Ascending aorta (tissue), 2 donors: ENCODE measurements at places on chromosomes 4 and X.

DNA sequence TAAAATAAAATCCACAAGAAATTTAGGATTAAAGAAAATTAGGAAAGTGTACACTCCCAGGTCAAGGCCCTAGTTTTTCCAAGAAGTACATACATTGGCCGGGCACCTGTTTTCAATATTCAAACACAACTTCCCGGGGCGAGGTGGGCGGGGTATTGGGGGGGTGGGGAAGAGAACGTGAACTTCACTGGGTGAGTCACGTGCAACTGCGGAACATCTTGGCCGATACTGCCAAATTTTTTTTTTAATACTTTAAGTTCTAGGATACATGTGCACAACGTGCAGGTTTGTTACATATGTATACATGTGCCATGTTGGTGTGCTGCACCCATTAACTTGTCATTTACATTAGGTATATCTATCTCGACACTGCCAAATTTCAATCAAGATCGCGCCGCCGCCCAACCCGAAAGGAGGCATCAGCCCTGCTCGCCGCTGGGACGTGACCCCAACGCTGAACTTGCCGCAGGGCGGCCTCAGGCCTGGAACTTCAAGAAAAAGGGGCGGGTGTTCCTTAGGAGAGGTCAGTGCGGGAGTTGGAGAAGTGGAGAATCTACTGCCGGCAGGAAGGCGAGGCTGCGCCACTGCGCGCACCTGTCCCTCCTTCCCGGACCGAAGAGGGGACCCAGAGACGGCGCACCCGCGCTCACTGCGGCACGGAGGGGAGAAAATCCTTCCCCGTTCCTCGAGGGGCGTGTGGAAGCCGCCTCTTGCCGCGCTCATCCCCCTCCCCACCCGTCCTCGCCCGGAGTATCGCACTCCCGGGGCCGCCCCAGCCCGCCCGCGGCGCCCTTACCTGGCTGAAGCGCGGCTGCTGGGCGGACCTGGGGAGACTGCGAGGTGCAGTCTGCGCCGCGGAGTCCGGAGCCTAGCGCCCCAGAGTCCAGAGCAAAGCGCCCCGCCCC is at the start of gene TEC:
TEC (minus strand) TSS at position 883 of the 905 bp plus-strand sequence. CDS start 41,224 bp downstream, outside the sequence.
- DNase-seq = peak; percentile 14

DNA sequence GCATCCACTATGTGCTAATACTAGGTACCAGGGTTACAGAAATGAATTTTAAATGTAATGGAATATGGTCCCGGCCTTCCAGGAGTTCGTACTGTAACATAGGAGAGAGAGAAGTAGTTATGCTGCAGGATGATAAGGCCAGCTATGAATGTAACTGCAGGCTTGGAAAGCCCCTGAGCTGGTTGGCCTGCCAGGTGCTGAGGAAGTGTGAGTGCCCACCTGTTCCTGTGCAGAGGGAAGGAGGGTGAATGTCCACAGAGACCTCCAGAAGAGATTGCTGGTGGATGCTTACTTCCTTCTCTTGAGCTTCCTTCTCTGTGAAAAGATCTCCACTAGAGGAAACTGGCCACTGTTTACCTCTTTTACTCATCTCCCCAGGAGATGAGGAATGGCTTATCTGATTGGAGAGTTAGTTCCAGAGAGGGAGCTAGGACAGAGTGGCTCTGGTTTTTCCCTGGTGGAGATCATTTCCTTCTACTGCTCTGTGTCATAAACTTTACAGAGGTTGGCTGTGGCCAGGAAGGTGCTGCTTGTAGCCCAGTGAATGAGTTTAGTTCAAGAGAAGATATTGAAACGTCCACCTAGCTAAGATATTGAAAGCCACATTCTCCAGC is 114.0 kb upstream of the LNX1 start:
- no peak for DNase-seq

GRCh38 chrX:21632027-21632426 is 26.1 kb downstream of the KLHL34 start:
- no peak for DNase-seq

DNA sequence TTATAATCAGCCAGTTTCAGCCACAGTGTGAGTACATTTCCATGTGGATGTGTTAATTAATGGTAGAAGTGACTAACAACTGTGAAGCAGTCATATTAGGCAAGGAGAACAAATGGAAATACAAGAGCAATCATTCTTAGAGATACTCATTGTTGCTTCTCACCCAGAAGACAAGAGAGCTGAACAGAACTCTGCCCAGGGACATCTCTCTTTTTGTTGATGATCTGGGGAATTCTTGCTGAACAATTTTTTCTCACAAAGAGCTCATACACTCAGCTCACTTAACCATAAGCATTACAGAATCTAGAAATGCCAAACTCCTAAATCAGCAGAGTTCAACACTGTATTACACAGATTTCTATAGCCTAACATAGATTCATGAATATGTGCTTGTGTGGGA is 150.1 kb downstream of the COMMD8 start:
- DNase-seq = no peak

DNA sequence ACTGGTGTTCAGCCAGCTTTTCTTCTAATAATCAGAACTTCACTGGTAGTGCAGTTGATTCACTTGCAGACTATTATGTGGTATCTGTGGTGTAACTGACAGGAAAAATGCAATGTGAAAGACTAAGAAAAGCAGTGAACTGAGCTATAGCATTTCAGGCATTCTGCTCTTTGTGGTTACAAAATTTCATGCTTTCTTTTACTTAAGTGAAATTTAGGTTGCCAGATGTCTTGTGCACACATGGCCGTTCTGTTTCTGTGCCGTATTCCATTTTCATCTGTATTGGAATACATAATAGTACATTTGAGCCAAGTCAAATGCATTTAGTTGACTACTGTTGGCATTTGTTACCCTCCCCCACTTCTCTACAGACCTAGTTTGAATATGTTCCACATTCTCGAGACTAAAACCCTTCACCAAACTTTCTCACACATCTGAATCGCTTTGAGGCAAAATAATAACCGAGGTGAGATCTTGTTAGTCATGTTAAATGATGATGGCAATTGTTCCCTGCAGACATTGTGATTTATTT is 8.2 kb downstream of the RTL3 start:
- no peak for DNase-seq

DNA sequence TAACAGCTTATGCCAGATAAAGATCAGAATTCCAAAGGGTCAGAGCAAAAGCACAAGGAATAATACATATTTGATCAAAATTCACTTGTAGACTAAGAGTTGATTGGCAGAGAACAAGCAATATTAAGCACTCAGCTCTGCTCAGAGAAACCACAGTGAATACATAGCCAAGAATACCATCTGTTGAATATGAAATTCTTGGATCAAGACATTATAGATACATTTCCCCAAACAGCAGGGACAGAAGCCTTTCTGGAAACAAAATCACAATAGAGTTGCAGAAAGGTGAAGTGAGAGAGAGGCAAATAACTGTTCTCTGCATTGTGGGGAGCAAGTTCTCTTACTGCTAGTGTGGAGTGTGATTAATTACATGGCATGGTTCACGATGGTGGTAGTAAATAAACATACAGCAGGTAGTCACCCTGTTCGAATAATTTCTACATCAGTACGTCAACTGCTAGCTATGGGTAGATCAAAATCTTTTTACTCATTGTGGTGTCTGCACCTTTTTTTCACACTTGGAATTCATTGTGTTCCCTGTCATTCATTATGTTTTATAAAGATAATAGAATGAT is 366.7 kb downstream of the PCDH7 start:
- no peak for DNase-seq

- no peak for DNase-seq
Observed at GRCh38 chr4:187840814-187841213, 154.8 kb upstream of the ZFP42 start.

- no peak for DNase-seq
Observed at GRCh38 chr4:153346031-153346430, 1.5 kb downstream of the MND1 start.

- DNase-seq = no peak
Observed at GRCh38 chrX:140971099-140971795, 31.1 kb upstream of the SPANXB1 start.

GRCh38 chrX:104712515-104712914 is 146.5 kb downstream of the IL1RAPL2 start:
- DNase-seq = no peak

- DNase-seq = no peak
Observed at GRCh38 chrX:77441479-77441878, 5.7 kb upstream of the FGF16 start.

DNA sequence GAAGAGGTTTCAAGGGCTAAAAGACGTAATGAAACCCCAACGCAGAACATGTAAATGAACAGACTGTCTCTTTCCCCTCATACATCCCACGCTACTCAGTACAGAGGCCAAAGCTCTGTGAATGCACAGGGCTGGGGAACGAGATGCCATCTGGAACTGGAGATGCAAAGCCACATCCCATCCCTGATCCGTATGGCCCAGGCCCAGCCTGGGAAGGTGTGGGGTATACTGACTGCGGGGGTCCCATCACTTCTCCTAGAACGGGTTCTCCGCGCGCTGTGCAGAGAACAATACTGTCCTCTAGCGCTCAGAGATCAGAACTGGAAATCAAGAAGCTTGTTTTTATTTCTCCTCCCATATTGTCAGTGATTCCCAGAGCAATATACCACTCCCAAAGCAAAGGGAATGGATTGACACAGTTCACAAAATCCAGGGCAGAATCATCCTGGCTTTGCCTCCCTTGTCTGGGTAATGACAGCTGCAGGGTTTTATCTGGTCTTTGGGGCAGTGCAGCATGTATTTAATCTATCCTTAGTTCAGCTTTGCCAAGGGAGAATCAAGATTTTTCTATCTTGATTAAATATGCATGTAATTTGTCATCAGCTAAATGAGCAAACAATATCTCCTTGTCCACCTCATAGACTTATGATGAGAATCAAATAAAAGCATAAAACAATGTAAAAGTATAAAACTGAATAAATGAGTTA is 47.3 kb upstream of the TLR3 start:
- no peak for DNase-seq

GRCh38 chr4:168240821-168241220 is 77.7 kb downstream of the DDX60 start:
- no peak for DNase-seq

DNA sequence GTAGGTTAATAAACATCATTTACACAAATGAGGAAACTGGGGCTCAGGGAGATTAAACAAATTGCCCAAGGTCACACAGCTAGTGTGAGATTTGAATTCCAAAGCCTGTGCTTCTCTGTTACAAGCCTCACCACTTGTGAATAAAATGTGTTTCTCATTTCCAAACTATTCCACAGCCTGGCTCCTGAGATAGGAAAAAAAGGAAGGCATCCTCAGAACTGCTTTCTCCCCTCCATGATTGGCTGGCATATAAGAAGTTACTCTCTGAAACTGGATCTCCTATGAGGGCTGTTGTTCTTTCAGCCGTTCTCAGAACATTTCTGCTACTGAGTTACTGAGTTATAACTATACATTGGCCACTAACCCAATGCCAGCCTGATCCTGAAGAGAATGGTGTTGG is 237.9 kb downstream of the MAML3 start:
- DNase-seq = no peak

DNA sequence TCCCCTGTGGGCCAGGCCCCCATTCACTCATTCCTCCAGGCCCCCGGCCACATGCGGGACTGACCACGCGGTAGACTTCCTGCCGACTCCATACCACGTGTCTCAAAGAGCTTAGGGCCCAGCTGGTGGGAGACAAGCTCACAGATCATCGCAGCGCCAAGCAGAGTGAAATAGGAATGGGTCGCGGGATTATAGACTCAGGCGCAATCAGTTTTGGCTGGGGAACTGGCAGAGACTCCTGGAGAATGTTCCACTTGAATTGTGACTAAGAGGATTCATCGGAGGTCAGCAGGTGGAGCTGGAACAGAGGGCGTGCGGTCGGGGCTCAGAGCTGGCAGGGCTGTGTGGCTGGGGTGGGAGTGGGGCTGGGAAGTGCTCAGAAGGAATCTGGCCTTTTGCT is 15.6 kb downstream of the ATP2B3 start:
- DNase-seq = no peak

- no peak for DNase-seq
Observed at GRCh38 chr4:86939729-86940575, 5.1 kb downstream of the AFF1 start.

GRCh38 chrX:144801786-144802185 is 445.5 kb upstream of the SPANXN1 start:
- DNase-seq = no peak

DNA sequence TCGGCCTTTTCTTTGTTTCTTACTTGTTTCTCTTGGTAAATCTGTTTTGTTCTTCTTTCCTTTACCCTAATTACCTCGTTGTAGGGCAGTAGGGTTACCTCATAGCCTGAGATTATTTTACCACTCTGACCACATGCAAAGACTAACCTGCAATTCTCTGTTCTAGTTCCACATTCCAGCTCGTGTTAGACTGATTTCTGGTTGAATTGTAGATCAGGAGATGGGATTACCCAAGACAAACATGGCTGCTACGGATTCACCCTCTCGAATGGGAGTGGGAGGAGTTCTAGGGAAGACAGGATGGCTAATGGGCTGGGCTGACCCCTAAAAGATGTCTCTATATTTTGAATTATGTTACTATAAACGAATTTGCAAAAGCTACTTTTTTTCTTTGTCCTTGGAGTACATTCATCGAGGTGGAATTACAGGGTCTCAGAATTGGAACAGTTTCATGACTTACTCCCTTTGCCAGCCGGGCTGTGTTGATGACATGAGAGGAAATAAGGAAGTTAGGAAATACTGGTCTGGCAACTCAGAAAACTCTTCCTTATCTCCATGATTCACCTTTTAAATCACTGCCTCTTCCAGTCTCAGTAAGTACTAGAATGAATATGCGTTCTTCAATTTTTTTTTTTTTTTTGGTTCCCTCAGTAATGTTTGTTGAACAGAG is 36.7 kb upstream of the FBXW7 start:
- DNase-seq = no peak

GRCh38 chr4:154205471-154205870 is 286.1 kb downstream of the DCHS2 start:
- no peak for DNase-seq

GRCh38 chrX:11381464-11381863 is 88.3 kb downstream of the AMELX start:
- peak; percentile 79 for DNase-seq

GRCh38 chrX:44228621-44229020 is 114.9 kb downstream of the EFHC2 start:
- DNase-seq = no peak

DNA sequence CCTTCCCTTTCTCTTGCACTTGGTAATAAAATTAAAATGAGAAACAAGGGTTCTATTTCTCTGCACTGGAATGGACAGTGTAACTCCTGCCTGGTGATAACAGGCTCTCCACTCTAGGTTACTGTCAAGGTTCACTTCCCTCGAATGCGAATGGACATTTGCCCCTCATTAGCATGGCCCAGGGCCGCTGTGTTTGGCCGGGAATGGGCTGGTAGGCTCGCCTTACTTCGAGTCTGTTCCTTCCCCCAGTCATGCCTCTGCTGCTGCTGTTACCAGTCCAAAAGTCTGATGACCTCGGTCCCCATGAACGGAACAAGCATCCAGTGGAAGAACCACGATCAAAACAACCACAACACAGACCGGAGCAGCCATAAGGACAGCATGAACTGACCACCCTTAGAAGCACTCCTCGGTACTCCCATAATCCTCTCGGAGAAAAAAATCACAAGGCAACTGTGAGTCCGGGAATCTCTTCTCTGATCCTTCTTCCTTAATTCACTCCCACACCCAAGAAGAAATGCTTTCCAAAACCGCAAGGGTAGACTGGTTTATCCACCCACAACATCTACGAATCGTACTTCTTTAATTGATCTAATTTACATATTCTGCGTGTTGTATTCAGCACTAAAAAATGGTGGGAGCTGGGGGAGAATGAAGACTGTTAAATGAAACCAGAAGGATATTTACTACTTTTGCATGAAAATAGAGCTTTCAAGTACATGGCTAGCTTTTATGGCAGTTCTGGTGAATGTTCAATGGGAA is 61.5 kb downstream of the EDNRA start:
- no peak for DNase-seq

GRCh38 chr4:76830964-76831703 is 66.8 kb downstream of the SOWAHB start:
- DNase-seq = peak; percentile 78

- no peak for DNase-seq
Observed at GRCh38 chr4:136985683-136986082, 546.6 kb downstream of the PCDH18 start.
